NCI-H1092 (cell line): ENCODE measurements at places on chromosomes 16 and 17.

DNA sequence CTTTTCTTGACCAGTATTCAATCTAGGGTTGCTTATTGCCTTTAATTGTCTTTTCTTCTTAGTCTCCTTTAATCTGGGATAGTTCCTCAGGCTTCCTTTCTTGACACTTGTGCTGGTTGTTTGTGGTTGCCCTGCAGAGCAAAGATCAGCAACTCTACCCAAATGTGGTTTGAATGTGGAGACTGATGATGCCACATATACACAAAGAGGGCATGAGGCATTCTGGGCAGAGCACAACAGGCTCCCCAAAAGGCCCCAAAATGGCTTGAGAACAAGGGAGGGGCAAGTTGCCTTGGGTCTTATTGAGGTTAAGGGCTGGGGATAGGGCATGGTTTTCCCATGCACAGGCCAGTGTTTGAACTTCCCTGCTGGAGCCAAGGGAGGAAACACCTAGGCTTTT is 29.8 kb upstream of the HOXB9 start:
- DNase-seq = no peak

- DNase-seq = no peak
Observed at GRCh38 chr16:11205065-11205699, 50.8 kb downstream of the SOCS1 start.

DNA sequence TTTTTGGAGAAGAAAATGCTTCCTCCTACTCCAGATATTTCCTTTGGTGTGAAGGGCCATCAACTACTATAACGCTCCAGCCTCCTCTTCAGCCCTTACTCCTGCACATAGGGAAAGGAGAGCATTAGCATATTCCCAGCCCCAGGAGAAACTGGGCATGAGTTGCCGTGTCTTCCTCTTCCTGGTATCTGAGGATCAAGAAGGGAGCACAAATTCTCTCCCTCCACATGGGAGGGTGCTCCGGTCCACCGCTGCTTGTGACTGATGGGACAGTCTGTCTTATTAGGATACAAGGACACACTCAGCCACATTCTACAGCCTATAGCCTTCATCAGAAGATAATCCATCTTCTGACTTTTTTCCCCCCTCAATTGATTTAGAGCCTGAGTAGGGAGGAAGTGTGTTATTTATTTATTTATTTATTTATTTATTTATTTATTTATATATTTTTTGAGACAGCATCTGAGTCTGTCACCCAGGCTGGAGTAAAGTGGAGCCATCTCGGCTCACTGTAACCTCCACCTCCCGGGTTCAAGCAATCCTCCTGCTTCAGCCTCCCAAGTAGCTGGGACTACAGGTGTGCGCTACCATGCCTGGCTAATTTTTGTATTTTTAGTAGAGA is 16.6 kb upstream of the CYB5B start:
- DNase-seq = no peak

- no peak for DNase-seq
Observed at GRCh38 chr16:66434619-66435430, 7.7 kb downstream of the BEAN1 start.

DNA sequence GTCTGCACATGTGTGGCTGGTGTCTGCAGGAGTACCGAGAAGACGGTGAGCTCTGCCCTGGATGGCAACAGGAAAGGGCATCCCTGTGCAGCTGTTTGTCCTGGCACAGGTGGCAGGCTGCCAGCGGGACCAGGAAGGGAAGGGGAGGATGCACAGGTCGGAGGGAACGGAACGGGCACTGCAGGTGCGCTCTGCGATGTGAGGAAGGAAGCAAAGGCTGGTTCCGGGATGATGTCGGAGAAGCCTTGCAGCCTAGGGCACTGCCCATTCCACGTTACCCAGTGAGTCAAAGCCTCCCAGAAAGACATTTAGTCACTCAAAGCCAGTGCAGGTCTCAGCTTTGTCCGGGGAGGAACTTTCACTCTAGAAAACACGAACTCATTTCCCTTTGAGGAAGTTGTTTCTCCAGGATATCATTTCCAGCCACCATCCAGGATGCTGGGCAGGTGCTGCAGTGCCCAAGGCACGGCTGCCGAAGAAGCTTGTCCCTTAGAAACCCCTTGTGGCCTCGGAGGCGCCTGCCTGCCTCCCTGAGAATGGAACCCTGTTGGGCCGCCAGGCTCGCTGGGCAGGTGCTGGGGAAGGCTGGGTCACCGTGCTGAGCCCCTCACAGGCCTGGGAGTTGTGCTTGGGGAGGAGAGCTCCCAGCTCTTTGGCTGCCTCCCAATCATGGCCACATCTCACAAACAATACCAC is 4.5 kb upstream of the TMEM235 start:
- DNase-seq = no peak

DNA sequence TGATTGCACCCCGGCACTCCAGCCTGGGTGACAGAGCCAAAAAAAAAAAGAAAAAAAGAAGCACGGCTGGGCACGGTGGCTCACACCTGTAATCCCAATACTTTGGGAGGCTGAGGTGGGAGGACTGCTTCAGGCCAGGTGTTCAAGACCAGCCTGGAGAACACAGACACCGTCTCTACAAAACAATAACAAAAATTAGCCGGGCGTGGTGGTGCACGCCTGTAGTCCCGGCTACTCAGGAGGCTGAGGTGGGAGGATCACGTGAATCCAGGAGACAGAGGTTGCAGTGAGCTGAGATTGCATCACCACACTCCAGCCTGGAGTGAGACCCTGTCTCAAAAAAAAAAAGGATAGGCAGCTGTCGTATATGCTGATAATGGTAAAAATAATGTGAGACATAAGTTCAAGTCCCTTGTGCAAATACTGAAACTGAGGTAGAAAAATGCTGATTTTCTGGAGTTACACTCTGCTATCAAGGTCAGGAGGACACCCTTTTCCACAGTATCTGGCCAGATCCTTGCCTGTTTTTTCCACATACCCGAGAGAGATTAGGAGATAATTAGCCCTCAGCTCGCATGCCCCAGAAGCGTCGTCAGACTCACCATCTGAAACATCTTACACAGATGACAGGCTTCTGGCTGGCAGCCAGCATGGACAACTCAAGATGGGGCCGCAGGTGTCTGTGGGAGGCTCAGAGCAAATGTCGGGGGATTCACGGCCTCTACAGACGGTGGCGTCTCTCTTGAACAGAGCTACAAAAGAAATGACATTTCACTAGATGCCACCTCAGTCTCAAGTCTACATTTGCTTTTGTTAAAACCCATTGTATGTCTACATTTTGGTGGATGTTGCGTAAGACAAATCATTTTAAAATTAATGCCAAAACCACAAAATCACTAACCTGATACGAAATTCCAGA is 36.8 kb downstream of the WDR45B start:
- no peak for DNase-seq

DNA sequence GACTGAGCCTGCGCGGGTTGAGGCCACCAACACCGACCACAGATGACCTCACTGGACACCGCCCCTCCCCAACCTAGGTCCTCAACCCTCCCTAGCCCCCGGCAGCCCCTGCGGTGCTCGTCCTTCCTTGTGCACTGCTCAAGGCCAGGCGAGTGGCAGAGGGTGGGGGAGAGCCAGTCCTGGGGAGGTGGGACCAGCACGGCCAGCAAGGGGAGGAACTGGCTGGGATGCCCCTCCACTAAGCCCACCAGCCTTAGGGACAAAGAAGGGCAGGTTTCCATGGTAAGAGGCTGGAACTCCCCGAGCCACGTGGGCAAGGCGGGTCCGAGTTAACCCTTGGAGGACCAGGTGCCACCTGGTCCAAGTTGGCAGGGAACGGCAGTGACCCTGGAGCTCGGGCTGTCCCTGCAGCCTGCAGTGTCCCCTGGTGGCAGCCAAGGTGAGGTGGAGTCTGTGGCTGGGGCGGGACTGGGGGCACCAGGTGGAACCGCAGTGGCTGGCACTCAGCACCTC is 9.2 kb downstream of the FSCN2 start:
- DNase-seq = peak; percentile 70

DNA sequence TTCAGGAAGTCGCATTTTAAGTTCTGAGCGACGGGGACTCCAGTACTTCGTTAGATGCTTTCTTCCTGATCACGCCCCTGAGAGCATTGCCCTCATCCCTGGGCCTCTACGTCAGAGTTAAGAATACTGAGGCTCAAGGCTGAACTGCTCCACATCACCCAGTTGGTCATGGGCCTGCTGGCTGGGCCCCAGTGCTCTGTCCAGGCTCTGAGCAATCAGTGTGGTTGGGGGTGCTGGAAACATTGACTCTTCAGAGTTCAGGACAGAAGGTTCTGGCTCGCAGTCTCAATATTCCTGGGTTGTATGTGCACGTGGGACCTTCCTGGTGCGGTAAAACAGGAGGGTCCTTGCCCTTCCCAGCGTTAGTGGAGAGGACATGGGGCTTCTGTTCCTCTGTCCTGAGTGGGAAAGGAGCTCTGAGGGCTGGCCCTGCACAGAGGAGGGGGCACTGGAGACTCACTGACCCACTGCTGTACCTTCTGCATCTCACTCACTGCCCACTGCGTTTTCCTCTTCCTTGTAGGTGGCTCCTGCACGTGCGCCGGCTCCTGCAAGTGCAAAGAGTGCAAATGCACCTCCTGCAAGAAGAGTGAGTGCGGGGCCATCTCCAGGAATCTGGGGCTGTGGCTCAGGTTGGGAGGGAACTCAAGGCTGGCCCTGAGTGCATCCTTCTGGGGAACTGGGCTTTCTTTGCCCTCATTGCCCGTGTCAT is 518 bp downstream of the MT1E start:
- DNase-seq = no peak
